Stimulated activated CD8-positive, alpha-beta memory T cell treated with anti-CD3 and anti-CD28 coated beads, Interleukin-2, amount 100 ng/mL, for 1 hour (primary cell): ENCODE measurements at places on chromosomes 1 and 21.

DNA sequence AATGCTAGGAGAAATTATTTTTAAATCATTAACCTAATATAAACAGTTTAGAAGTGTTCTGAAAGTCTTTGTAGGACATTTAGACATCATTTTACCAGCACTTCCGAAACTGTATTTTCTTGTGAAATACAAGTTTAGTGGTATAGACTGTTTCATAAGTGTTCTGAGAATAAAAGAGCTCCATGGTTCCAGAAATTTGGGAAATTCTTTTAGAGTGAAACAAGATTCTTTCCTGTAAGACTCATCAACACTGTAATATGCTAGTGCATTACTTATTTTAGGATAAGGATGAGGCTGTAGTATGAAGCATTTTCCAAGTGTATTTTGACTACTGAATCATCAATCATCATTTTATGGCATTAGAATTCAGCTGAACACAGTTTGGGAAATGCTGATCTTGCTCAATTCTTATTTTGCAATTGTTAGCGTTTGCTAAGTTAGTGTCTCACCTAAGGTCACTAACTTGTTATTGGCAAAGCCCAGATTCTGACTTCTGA, 73.4 kb downstream of the CEP350 start:
- DNase-seq, result no peak

GRCh38 chr21:26125433-26126167, 45.0 kb downstream of the APP start:
- no peak for DNase-seq

DNA sequence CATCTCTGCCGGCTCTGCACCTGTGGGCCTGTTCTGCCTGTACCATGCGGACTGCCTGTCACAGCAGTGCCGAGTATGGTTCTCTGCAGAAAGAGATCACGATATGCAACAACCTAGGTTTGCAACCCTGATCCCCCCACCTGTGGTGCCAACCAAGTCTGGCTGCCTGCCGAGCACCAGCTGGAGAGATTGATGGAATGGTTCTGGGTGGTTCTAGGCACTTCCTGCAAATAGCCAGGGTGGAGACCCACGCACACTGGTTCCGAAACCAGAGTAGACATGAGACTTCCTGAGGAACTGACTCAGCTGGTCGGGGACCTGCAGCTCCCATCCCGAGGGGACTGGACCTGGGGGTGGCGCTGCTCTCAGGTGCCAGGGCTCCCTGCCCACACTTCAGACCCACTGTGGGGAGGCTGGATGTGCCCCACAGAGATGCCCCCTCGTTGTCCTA, 5.4 kb downstream of the TPRG1L start:
- no peak for DNase-seq

DNA sequence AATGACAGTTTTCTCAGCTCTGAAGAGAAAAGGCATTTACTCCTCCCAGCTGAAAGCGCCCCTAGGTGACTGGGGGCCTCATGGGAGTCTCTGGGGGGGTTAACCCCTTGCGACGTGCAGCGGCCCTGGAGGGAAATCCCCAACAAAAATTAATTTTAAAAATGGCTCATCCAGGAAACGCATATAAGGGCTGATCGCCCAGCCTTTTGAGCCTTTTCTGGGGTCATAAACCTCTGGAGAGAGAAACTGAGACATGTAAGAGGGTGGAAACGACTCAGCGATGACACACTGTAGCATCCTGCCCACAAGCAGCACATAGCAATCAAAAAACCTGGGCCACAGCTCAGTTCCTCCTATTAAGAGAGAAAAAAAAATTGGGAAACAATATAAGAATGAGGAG, 20.4 kb upstream of the HPDL start:
- DNase-seq, result no peak

GRCh38 chr1:96515925-96516324, 205.7 kb upstream of the PTBP2 start:
- DNase-seq, result no peak

- no peak for DNase-seq
These were observed 75.8 kb downstream of the RRAGC start for GRCh38 chr1:38783640-38784229.

DNA sequence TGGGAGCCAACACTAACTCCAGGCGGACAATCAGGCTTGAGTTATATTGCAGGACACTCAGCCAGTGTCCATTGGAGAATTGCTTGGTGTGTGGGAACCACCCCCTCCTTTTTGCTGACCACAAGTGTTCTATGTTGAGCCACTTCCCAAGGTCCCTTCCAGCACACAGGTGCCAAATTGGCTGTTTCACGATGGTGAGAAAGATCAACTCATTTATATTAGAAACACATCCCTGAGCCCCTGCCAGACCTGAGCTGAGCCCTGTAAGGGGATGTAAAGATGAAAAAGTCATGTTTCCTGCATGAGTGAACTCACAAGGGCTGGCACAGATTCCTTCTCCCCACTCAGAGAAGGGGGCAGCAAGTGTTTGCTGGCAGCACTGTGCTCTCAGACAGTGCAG, 96.5 kb downstream of the KCNN3 start:
- DNase-seq, result no peak

- DNase-seq, result no peak
These were observed 307.6 kb upstream of the VAMP3 start for GRCh38 chr1:7463526-7463925.

- no peak for DNase-seq
These were observed 518.5 kb upstream of the ZRANB2 start for GRCh38 chr1:71599306-71599705.

DNA sequence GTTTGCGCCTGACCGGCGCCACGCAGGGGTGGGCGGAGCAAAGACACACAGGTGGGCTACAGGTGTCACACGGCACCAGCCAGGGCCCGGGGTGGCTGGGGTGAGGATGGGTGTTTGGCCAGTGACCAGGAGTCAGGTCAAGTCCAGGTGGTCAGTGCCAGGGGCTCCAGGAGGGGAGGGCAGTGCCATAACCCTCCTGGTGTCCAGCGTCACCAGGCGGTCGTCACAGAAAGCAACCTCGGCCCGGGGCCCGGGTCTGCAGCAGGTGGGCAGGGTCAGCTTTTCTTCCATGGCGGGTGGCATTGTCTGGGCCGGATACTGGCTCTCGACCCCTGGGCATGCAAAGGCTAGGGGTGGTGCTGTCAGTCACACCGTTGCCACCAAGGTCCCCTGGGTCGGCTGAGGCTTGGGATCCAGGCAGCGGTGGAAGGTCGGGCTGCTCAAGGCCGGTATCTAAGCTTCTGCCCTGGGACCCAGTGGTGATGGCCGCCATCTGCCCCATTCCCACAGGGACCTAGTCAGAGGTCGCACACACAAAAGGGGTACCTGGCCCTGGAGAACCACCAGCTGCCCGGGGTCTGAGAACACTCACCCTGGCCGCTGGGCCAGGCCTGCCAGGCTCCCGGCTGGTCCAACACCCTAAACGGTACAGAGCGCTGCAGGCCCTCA, 1.8 kb downstream of the FNDC10 start:
- no peak for DNase-seq

- peak; percentile 33 for DNase-seq
These were observed 182.6 kb upstream of the EDN2 start for GRCh38 chr1:41666981-41667631.

- DNase-seq, result no peak
These were observed 126.3 kb upstream of the F3 start for GRCh38 chr1:94667818-94668217.

DNA sequence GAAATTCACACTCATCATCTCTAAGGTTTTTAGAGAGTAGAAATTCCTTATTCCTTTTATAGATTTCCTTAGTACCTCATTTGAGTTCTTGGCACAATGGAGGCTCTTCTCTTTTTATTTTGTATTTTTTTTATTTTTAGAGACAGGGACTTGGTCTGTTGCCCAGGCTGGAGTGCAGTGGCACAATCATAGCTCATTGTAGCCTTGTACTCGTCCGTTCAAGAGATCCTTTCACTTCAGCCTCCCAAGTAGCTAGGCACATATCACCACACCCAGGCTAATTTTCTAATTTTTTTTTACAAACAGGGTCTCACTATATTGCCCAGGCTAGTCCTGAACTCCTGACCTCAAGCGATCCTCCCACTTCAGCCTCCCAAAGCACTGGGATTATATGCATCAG, 29.6 kb downstream of the RGL1 start:
- no peak for DNase-seq

GRCh38 chr1:30966690-30967369, 58.3 kb upstream of the SDC3 start:
- no peak for DNase-seq

- no peak for DNase-seq
These were observed 24.2 kb downstream of the SPAG17 start for GRCh38 chr1:118160806-118161205.

DNA sequence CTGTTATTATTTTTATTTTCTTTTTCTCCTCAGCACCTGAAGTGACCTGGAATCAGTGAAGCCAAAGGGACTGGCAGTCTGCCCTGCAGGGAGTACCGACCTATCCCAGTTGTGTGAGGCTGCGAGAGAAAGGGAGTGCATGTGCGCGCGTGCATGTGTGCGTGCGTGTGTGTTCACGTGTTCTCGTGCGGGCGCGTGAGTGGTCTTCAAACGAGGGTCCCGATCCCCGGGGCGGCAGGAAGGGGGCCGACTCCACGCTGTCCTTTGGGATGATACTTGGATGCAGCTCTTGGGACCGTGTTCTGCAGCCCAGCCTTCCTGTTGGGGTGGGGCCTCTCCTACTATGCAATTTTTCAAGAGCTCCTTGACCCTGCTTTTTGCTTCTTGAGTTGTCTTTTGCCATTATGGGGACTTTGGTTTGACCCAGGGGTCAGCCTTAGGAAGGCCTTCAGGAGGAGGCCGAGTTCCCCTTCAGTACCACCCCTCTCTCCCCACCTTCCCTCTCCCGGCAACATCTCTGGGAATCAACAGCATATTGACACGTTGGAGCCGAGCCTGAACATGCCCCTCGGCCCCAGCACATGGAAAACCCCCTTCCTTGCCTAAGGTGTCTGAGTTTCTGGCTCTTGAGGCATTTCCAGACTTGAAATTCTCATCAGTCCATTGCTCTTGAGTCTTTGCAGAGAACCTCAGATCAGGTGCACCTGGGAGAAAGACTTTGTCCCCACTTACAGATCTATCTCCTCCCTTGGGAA, 123.3 kb downstream of the PRDM2 start:
- no peak for DNase-seq

DNA sequence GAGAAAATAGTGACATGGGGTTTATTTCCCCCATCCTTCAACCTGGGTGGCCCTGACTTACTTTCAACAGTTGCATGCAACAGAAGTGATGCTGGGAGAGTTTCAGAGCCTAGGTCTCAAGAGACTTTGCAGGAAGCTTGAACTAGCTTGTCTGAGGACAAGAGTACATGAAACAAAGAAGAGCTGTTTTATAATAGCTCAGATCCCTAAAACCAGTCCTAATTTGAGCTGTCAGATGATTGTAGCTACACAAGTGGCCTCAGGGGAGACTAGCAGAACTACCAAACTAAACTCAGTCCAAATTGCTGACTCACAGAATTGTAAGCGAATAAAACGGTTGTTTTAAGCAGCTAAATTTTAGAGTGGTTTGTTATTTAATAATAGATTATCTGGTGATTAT, 17.1 kb downstream of the RC3H1 start:
- DNase-seq, result no peak
